ENCODE measurements at places on chromosomes 4 and X.

- no peak for DNase-seq
Observed at GRCh38 chr4:102358128-102358527, 12.8 kb upstream of the SLC39A8 start.

GRCh38 chr4:123308667-123309066, 87.9 kb upstream of the SPRY1 start:
- DNase-seq = no peak

DNA sequence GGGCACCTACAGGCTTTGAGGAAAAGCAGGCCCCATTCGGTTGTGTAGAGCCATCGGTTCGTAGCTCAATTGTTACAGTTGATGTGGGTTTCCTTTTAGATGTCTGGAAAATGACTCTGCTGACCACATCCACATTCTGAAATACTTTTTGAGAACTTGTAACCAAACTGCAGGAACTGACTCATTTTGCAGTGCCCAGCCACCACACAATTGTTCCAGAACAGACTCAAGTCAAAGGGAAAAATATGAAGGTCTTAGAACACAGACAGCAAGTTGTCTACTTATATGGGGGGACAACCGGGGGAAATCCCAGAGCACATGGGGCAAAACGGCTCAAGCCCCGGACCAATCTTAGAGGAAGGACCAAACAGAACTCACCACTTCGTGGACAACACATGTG, 557.6 kb upstream of the DIPK2B start:
- no peak for DNase-seq

GRCh38 chrX:37975421-37975820, 30.9 kb upstream of the SYTL5 start:
- no peak for DNase-seq

DNA sequence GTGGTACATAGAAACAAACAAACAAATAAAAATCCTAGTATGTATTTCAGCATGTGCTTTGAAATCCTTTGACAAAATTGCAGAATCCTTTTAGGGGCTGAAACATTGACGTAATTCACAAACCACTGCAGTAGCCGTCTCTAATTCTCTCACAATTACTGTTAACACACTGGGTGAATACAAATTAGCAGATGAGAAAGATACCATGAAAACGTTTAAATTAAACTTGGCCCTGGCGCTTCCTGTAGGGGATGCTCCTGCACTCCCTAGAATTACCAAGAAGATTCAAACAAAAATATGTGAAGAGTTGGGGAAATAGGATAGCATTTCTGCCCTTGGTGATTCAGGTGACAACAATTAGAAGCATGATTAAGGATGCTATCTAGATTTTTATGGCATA, 772.5 kb upstream of the PRKX start:
- DNase-seq = no peak

GRCh38 chr4:108355902-108356535, 187.3 kb upstream of the LEF1 start:
- no peak for DNase-seq

- DNase-seq = no peak
Observed at GRCh38 chr4:169260217-169260866, 10.4 kb downstream of the SH3RF1 start.

DNA sequence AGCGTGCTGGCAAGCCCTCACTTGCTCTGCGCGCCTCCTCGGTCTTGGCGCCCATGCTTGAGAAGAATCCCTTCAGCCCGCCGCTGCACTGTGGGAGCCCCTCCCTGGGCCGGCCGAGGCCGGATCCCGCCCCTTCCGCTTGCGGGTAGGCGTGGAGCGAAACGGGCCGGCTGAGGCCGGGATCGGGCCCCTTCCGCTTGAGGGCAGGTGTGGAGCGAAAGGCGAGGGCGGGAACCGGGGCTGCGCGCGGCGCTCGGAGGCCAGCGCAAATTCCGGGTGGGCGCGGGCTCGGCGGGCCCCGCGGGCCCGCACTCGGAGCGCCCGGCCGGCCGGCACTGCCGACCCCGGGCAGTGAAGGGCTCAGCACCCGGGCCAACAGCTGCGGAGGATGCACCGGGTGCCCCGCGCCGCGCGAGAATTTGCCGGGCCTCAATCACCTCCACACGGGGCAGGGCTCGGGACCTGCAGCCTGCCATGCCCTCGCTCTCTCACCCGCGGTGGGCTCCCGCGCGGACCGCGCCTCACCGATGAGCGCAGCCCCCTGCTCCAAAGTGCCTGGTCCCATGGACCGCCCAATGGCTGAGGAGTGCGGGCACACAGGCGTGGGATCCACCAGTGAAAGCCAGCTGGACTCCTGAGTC, 58.1 kb upstream of the GBA3 start:
- DNase-seq = no peak

Measured in hypothalamus (tissue), 51 donors.